ENCODE measurements at places on chromosomes 5 and 9.

DNA sequence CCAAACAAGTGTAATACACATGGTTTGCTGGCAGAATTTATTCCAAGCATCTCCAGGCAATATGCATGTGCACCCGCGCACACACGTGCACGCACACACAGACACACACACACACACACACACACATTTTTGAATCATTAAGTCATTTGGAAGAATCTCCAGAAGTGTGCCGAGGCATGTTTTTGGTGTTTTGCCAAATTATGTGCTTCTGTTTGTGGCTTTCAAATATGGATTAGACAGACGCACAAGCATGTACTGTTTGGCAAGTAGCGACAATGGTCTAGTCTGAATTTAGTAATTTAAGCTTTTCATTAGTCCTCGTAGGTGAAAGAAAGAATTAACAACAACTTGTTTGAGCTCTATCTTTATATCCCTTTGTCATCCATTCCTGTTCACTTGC lies 36.7 kb downstream of the NFIB start:
- no peak for DNase-seq

GRCh38 chr5:22557251-22557650 lies 295.9 kb downstream of the CDH12 start:
- DNase-seq: no peak

GRCh38 chr9:35272989-35273388 lies 111.2 kb downstream of the UNC13B start:
- no peak for DNase-seq

DNA sequence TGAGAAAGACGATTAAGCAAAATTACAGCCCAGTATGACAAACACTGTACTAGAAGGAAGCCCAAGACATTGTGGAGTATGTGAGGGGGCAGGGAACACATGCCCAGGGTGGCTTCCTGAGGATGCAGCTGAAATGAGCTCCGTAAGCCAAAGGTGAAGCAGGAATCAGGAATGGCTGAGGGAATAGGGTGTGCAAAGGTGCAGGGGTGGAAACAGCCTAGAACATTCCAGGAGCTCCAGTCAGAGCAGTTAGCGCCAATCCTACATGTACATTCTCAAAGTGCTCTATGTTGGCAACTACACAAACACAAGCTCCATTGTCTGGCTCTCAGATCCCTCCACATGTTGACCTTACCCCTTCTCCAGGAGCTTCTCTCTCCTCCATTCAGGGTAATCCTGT lies 257.9 kb downstream of the MAN2A1 start:
- DNase-seq: no peak

GRCh38 chr5:38783011-38783561 lies 62.7 kb upstream of the OSMR start:
- DNase-seq: no peak

- DNase-seq: no peak
These were observed 38.9 kb downstream of the ACO1 start for GRCh38 chr9:32423371-32423770.

GRCh38 chr9:71485326-71485725 lies 283.0 kb downstream of the CEMIP2 start:
- no peak for DNase-seq

DNA sequence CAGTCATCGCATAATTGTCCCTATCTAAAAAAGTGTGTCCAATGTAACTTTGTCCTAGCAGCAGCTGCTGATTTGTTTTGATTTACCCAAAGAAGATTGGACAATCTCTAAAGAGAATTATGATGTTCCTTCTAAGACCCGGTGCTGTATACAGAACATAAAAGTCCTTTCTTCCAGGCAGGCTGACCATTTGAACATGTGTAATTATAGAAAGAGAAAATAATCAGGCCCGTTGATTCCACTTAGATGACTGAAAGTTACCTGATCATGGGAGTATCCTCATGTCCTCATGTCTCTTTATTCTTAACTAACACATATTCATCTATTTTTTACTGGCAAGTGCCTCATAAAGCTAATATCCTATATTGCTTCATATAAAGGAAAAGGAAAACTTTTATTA lies 164.1 kb upstream of the MRPS30 start:
- DNase-seq: no peak

Measured in uterus (tissue), 4 donors.